Epithelial cell of proximal tubule (primary cell): ENCODE measurements at places on chromosomes 12 and 14.

DNA sequence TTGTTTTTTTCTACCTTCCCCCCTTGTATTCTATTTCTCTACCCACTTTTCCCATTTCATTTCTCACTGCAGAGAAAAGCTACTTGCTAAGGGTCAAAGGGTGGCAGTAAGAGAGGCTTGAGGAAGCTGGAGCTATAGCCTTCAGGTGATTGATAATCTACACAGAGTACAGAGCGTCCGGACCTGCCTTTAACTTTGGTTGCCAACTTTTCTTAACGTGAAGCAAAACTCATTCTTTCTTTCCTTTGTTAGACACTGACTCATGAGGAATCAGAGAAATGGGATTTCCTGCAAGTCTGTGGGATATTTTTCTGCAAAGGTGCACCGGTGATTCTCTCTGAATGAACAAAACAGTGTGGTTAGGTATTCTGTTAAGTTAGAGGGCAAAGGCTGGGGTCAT is 133.3 kb downstream of the RMST start:
- peak; percentile 37 for DNase-seq

DNA sequence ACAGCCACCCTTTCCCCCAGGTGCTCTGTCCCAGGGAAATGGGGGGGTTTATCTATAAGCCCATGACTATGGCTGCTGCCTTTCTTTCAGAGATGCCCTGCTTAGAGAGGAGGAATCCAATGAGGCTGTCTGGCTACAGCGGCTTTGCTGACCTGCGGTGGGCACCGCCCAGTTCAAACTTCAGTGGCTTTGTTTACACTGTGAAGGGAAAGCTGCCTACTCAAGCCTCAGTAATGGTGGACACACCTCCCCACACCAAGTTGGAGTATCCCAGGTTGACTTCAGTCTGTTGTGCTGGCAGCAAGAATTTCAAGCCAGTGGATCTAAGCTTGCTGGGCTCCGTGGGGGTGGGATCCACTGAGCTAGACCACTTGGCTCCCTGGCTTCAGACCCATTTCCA is 869.2 kb downstream of the SLC6A15 start:
- DNase-seq: no peak

GRCh38 chr14:33254861-33255395 is 316.2 kb downstream of the NPAS3 start:
- no peak for DNase-seq

DNA sequence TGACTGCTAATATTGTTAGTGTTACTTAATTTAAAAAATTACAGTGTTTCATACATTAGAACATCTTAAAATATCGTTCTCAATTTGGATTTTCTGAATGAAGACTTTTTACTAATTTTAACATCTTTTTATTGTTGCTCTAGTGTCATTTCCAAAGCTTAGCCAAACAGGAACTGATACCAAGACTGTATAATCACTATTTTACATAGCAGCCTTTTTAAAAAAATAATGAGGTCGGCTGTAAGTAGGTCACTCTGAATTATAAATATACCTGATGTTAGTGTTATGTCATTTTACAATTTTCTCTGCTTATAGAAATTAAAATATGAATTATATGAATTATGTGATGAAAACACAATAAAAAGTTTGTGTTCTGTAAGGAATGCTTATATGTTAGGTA is 321.5 kb downstream of the TMEM117 start:
- DNase-seq: no peak

DNA sequence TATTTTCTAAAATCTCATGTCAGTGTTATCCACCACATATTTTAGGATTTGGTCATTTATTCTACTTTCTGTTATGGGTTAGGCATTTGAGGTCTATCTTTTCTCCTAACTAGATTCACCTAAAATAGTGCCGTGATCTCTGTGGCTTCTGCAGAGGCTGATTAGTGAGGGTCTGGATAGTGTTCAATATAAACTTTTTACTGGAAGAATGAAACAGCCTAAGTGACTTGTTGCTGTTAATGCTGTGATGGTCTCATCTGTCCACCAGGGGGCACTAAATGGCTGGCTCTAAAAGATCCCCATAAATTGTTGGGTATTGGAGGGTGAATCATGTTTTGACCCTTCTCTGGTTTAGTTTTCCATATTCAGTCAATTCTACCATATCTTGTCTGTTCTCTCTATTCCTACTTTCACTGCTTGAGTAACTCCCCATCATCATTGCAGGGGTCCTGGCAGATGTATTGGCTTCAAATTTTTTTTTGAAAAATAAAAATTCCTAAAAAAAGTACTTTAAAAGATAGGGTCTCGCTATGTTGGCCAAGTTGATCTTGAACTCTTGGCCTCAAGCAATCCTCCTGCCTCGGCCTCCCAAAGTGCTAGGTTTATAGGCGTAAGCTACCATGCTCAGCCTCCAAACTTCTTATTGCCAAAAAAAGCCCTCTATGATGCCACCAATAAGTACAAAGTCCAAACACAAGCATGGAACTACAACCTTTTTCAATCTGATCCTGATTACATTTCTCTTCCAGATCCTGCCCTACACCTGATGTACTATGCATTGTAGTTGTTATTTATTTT is 6.9 kb downstream of the PABPN1 start:
- peak; percentile 46 for DNase-seq

DNA sequence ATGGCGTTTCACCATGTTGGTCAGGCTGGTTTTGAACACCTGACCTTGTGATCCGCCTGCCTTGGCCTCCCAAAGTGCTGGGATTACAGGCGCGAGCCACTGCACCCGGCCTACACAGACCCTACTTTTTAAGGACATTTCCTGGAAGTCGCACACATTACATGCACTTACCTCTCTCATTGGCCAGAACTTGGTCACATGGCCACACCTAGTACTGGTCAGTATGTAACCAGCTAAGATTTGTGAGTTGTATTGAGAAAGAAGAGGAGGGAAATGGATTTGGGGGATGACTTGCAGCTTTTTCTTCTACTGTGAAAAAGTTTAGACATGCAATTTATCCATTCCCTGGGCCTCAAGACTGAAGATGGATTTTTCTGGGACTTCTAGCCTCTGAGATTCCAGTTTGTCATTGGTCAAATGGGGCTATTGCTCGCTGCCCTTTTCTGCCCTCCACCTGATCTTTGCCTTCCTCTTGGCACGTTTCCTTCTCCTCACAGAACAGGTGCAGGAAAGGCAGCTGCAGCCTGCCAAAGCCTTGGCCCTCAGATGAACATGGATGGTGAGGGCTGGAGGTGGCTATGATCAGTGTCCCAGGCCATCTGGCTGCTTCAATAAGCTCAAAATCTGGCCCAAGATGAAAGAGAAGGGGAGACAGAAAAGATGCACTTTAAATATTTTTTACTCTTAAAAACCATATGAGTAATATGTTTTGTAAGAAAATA is 7.1 kb upstream of the ZDHHC22 start:
- no peak for DNase-seq

- DNase-seq: no peak
Measured at GRCh38 chr12:65155784-65156183, 13.6 kb upstream of the LEMD3 start.

- DNase-seq: no peak
Measured at GRCh38 chr12:118120579-118121363, 15.2 kb upstream of the PEBP1 start.

- no peak for DNase-seq
Measured at GRCh38 chr14:93944348-93945069, 17.4 kb downstream of the FAM181A start.

- DNase-seq: no peak
Measured at GRCh38 chr14:93032421-93032936, 83.2 kb downstream of the ITPK1 start.

GRCh38 chr14:105492971-105493871 is 2.2 kb downstream of the TEDC1 start:
- DNase-seq: no peak

- no peak for DNase-seq
Measured at GRCh38 chr14:69882915-69883314, 3.7 kb downstream of the SMOC1 start.

DNA sequence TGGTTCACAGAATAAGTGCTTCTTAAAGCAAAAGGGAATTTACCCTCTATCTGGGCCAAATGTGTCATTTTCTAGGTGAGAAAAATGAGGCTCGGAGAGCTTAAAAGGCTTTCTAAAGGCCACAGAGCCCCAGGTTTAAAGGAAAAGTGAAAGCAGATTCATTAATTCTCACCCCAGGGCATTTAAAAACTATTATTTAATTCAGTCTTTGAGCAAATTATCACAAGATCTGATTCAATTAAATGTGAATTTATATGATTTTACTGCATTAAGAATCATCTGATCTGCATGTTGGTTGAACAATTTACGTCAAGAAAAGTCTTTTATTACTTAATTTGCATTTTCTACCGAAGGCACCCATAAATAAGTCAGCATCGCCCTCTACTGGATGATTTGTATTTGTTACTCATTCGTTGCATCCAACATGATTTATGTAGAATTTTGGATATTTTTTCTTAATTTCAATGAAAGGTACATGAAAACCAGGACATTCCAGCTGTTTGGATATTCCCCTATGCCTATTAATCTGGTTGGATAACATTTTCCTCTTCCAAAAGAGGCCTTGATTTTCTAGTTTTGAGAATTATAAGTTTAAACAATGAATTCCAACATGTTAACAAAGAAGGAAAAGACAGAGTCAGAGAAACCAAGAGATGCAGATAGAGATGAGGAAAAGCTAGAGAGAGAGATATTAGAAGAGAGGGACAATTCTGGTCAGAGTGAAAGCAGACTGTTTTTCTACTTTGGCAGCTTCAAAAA is 19.1 kb upstream of the DHRS7 start:
- no peak for DNase-seq

DNA sequence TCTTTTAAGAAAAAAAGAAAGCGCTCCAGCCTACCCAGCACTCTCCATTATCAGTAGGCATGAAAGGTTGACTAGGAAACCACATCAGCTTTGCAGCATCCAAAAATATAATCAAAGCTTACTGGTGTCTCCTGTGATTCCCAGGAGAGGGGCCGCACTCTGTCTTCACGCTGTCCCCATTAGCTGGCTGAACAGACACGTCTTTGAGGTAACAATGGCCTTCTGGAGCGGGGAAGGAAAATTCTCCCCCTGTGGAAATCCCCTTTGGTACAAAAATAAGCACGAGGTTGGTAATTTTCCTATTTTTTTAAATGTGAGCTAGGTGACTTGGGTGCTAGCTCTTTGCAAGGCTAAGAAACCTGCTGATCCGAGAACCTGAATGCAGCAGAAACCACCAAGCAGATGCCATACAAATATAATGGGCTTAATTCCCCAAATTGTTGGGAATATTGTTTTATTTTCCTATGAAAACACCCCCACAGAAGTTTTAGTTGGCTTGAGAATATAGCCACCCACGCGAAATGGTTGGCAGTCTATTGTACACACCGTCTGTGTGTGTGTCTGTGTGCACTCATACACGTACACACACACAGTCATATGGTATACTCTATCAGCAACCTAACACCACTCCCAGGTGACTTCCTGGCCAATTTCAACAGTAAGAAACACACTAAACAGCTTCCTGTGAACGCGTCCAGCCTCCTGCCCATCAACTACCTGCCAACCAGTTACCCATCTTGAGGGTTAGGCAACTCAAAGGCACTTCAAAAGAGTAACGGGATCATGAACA is 71.2 kb downstream of the KSR2 start:
- no peak for DNase-seq

- DNase-seq: no peak
Measured at GRCh38 chr12:53806721-53807120, 54.9 kb upstream of the CISTR start.

- no peak for DNase-seq
Measured at GRCh38 chr12:108126990-108127501, 2.0 kb upstream of the WSCD2 start.

GRCh38 chr12:99721715-99722275 is 74.2 kb downstream of the GARIN6 start:
- DNase-seq: no peak
